ENCODE measurements at places on chromosomes 6 and 20.

DNA sequence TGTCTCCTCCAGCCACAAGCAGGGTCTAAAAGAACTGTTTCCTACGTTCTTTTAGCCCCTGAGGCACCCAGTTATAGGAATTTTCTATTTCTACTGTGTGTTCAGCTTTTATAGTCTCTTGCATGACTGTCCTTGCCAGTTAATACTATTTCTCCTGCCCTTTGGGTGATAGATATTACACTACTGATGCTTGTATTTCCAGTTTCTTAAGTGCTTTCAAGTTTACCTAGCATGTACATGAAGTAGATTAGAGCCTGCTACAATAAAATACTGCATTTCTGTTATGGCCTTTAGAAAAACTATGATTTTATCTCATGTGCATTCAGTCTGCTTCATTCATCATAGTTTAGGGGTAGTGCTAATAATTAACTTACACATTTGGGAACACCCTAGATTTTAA lies 89.6 kb downstream of the FOXO3 start:
- no peak for DNase-seq

DNA sequence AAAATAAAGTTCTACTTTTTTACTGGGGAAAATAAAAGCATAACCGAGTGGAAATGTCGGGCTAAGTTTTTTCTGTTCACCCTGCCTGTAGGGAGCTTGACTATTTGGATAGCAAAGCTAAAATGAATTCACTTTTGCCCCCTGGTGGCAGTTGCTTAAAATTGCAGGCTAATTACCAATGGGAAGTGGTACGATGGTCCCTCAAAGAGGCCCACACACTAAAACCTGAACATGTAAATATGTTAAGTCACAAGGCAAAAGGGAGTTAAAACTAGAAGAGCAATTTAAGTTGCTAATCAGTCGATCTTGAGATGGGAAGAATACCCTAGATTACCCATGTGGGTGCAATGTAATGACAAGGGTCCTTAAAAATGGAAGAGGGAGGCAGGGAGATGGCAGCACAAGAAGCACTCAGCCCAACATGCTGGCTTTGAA lies 916 bp upstream of the SUN5 start:
- DNase-seq: no peak

DNA sequence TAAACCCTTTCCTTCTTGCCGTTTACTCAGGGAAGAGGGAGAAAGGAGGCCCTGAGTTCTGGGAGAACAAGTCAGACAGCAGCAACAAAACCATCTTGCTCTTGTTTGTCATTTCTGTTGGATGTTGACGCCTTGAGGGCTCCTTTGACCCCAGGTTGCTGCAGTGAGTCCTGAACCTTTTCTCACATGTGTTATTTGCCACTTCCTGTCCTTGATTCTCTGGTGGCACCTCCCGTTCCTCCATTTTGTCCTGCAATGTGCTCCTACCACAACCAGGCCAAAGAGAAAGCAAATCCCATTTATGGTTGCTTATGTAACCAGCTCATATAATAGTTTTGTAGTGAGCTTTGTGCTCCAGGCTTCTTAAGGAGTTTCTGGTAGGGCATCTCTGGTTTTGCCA lies 66.6 kb upstream of the ADGRF4 start:
- DNase-seq: no peak

- no peak for DNase-seq
These were observed 182.2 kb downstream of the AKAP7 start for GRCh38 chr6:131317516-131317915.

GRCh38 chr6:71127374-71127773 lies 161.2 kb upstream of the OGFRL1 start:
- no peak for DNase-seq

DNA sequence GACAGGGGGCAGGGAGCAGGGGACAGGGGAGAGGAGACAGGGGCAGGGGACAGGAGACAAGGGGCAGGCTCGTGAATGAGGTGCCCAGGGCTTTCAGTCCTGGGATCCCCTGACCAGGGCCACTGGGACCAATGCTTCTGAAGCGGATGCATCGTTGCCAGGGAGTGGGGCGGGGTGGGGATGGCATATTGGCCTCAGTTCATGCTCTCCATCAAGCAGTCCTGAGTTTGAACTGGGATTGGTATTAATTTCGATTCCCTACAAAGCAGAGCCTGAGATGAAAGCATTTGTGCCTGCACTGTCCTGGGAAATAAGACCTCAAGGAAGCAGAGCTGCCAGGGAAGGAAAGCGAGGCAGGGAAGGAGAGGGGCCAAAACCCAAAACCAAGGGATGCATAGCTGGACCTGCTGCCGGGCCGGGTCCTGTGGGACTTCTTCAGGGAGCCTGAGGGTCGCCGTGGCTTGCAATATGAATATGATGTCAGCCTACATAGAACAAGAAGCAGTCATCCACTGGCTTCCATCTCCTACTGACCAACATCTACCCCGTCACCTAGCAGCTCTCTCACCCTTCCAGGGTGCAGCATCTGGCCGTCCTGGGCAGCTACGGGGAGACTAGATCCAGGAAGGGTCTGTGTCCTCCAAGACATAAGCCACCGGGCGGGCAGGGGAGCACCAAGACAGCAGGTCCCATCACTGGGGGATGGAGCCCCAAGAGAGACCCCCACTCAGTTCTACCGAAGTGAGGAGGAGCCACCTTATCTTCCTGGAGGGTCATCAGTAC lies 233.3 kb downstream of the SYNDIG1 start:
- no peak for DNase-seq

GRCh38 chr6:45464685-45465084 lies 87.0 kb upstream of the SUPT3H start:
- DNase-seq: no peak

DNA sequence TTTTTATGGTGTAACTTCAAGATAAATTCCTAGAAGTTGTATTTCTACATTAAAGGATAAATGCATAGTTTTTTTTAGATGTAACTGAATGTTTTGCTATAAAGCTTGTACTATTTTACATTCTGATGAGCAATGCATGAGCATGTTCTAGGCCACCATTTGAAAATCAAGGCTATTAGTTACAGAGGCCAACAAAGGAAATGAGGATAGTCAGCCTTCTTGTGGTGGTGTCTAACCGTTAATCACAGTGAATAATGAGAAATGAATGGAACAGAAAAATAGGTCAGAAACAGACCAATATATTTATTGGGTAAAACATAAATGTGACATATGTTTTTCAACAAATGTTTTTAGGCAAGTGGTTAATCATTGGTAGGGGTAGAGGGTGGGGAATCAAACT lies 37.6 kb upstream of the L3MBTL3 start:
- DNase-seq: no peak

DNA sequence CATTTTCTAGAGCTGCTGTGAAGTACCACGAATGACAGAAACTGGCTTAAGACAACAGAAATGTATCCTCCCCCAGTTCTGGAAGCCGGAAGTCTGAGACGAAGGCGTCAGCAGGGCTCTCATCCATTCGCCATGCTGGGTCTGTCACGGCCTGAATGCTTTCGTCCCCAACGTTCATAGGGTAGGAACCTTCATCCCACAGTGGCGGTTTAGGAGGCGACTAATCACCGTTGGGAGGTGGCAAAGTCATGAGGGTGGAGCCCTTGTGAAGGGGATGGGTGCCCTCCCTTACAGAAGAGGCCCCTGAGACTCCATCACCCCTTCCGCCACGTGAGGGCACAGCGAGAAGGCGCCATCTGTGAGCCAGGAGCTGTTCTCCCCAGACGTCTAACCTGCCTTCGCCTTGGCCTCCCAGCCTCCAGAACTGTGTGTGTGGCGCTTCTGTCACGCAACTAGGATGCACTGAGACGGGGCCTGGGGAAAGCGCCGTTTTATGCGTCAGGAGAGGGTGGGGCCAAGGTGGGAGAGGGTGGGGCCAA lies 250.3 kb downstream of the TTLL2 start:
- DNase-seq: no peak

GRCh38 chr6:29827579-29828470 lies at the start of gene HLA-G:
Gene HLA-G, plus strand, starts transcription at chr6:29827825. Its CDS starts 20 bp downstream, at chr6:29827845.
- DNase-seq: no peak

DNA sequence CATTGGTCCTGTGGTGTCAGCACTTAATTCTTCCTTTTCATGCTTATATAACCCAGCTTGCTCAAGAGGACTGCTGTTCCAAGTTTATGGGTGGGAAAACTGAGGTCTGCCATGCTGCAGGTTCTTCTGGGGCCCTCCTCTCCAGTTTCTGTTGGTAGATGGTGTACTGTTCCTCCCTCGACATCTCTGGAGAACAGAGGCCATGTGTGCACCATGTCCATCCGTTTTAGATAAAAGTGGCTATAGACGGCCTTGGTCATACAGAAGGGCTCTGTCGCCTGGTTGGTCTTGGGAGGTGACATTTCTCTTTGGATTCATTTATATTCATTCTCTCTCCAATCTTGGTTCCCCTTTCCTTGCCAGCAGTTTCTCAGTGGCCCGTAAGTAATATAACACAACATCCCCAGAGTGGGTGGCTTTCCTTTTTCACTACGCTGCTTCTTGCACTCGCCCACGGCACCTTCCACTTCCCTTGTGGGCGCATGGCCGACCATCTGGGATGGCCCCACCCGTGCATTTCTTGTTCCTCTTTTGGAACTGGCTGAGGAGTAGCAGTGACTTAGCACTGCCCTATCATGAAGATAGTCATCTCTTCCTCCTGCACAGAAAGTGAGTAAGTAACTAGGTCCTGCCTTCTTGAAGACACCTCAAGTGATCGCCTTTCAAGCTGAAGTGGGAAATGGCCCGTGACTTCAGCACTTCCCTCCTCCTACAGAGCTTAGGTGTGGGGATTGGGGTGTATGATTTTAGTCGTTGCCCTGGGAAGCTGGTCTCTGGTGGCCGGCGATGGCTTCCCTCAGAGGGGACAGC lies 94.2 kb downstream of the RREB1 start:
- DNase-seq: no peak

DNA sequence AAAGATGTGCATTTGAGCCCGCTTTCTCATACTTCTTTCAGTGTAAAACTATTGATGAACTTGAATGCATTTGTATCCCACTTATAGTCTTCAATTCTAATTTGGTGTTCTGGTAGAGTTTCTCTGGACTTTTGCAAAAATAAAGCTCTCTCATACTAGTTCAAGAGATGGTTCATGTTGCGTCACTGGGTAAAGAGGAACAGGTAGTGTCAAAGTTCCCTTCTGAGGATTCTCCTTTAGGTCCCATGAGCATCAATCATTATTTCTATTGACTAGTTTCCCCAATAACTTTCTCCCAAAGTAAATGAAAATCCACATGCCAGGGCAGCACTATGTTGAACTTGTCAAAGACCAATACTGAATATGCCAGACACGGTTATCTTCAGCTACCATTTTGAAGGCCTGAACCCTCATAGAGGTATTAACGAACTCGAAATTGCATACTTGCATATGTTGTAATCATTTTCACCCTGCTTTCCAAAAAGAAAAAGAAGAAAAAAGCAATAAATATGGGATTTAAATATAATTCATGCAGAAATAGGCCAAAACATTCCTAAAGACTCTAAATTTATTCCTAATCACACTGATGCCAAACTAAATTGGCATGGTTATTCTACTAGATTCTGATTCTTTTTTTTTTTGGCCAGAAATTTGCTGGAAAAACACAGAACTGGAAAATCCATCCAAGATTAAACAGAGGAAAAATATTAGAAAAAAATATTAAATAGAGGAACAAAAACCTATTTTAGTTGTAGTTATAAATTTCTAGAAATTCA lies 84.5 kb downstream of the SGK1 start:
- DNase-seq: no peak

GRCh38 chr6:5898563-5898962 lies 108.2 kb downstream of the NRN1 start:
- no peak for DNase-seq

DNA sequence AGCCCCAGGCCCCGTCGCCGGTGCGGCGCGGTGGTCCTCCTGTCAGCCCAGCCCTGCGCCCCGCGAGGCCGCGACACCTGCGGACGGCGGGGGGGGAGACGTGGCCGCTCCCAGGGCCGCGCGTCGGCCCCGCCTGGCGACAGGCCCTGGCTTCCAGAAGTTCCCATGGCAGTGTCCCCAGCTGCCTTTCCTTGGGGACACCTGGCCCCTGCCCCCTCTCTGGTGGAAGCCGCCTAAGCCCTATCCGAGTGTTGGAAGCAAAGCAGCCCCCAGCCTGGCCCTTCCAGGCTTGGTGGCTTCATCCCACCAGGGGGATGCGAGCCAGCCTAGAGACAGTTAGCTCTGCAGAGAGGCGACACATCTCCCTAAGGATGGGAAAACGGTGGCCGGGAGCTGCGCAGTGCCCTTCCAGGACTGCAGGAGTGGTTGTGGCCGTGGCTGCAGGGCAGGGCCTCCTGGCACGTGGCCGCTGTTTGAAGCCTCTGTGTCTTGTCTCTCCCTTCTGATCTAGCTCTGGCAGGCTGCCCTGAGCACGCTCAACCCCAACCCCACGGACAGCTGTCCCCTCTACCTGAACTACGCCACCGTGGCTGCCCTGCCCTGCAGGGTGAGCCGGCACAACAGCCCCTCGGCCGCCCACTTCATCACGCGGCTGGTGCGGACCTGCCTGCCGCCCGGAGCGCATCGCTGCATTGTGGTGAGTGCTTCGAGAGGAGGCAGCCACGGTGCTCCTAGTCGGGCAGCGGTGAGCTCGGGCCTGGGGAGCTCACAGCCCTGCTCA lies 816 bp downstream of the NPEPL1 start:
- no peak for DNase-seq

DNA sequence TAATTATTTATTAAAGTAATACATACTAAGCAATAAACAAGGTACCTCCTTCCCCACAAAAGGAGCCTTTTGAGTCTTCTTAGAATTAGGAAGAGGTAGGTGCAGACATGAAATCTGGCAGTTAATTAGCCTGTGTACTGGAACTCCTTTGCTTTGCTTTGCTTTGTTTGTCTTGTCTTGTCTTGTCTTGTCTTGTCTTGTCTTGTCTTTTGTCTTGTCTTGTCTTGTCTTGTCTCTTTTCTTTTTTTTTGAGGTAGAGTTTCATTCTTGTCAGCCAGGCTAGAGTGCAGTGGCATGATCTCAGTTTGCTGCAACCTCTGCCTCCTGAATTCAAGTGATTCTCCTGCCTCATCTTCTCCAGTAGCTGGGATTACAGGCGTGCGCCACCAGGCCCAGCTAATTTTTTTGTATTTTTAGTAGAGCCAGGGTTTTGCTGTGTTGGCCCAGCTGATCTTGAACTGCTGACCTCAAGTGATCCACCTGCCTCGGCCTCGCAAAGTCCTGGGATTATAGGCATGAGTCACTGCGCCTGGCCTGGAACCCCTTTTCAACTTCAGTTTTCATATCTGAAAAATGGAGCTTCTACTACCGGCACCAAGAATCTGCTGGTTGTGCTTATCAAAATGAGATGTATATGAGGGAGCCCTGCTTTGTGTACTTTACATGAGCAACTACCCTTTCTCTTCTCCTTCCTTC lies 301.2 kb downstream of the CDKAL1 start:
- no peak for DNase-seq

- DNase-seq: no peak
These were observed 35.5 kb downstream of the DST start for GRCh38 chr6:56607111-56607752.

GRCh38 chr20:58891086-58891717 lies 38.7 kb downstream of the GNAS start:
- no peak for DNase-seq

- no peak for DNase-seq
These were observed 47.4 kb downstream of the TRDN start for GRCh38 chr6:123589317-123589716.

Data from cortex of kidney (tissue), 1 donor.